ENCODE measurements at places on chromosomes 2 and 18. TPM values are rescaled to one million over a fixed set of nuclear protein-coding genes. Genes with fewer than 3 reads are reported as not detected.

DNA sequence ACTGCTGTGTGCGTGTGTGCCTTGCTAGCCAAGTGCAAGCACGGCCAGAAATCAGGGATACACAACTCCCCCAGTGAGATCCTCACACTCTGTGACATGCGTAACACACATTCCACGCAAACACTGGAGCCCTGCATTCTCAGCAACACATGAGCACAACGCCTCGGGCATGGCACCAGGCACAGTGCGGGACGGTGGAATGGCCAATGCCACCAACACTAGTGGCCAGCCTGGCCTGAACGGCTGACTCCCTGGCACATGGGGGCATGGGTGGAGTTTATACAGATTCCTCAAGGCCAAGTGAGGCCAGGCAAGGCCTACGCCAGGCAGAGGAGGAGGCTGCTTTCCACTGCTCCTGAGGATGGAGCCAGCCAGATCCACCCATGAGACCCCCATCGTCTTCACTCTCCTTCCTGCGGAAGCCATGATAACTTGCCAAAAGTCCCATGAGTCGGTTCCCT is 56.2 kb downstream of the ANKMY1 start:
- H3K4me1 ChIP-seq, result no peaks in the 10 kb centered on the region
- no peak overlapping the region for H3K27ac ChIP-seq
- DNase-seq, result no peak
- H3K4me3 ChIP-seq, result no peak overlapping the region

GRCh38 chr2:114119862-114120261 is 230.0 kb downstream of the ACTR3 start:
- H3K27ac ChIP-seq, result no peak overlapping the region
- no peak overlapping the region for H3K4me3 ChIP-seq
- H3K4me1 ChIP-seq, result no peaks in the 10 kb centered on the region
- DNase-seq, result no peak

DNA sequence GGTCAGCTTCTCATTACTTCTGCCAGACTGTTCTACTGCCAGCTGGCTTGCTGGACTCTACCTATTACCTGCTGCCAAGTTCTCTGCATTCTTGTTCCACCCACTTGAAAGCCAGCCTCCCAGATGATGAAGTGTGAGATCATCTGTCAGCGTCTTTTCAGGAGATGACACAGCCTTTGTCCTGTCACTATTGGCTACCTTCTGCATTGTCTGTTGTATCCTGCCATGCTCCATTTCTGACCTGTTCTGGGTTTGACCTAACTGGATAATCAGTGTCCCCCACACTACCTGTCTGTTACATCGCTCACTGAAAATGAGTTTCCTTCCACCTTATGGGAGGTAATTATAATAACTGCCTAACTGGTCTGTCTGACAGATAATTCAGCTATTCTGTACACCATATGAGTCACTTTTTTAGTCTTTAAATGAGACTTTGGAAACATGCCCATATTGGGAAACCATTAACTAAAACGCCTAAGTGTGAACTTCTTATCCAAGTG is 520.6 kb downstream of the METTL4 start:
- no peaks in the 10 kb centered on the region for H3K4me1 ChIP-seq
- no peak overlapping the region for H3K27ac ChIP-seq
- H3K36me3 ChIP-seq, result no peaks in the 10 kb centered on the region

The ZNF513 gene
- total RNA-seq, result 27.0 TPM

DNA sequence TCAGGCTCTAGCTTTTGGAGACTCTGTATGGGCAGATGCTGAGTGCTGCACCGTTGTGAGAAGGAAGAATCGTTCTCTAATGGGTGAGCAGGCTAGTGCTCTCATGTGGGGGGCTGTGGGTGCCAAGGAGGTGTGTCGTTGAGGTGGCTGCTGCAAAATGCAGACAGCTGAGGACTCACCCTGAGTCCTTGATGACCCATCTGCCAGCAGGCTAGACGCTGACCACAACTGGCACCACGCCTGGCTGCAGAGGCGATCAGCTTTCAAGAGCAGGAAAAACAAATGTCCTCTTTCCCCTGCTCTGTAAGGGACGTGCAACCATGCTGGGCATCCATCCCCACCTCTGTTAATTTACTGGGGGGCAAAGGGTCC is 48.2 kb downstream of the HAUS1 start:
- H3K36me3 ChIP-seq, result no peaks in the 10 kb centered on the region
- H3K4me3 ChIP-seq, result no peak overlapping the region
